Sigmoid colon (tissue), 7 donors: ENCODE measurements at places on chromosomes 1 and 21. TPM values are rescaled to one million over a fixed set of nuclear protein-coding genes. Genes with fewer than 3 reads are reported as not detected.

DNA sequence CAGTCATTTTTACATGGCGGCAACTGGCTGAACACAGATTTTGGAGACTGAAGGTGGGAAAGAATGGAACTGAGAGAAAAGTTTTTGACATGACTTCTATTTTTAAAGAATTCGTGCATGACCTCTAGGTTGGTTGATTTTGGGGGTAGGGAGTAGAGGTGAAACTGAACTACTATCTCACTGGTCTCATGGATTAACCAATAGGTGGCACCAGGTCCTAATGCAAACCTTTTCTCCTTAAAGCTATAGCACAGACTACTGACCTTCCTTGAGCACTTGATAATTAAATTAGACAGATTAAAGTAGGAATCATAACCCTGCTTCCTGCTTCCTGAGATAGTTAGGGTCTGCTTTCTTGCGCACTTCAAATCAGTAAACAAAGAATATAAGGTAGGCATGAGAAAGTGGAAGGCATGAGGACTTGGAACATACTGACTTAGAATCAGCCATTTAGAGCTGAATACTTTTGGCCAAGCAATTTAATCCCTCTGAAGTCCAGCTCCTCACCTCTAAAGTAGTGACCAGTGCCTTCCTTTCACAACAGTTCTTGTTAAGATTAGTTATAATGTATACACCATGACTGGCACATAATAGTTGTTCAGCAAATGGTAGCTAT is 206.0 kb downstream of the CENPF start:
- H3K36me3 ChIP-seq = no peaks in the 10 kb centered on the region
- no peak overlapping the region for H3K4me3 ChIP-seq
- no peak overlapping the region for H3K27ac ChIP-seq
- H3K4me1 ChIP-seq = no peaks in the 10 kb centered on the region

The RPE65 gene
- not detected for total RNA-seq

GRCh38 chr1:147641695-147642592 is 28.4 kb downstream of the ACP6 start:
- DNase-seq = no peak
- no peaks in the 10 kb centered on the region for H3K27me3 ChIP-seq
- H3K4me1 ChIP-seq = peaks cover 14% of the 10 kb centered on the region
- peaks cover 16% of the 10 kb centered on the region for H3K36me3 ChIP-seq
- H3K4me3 ChIP-seq = no peak overlapping the region

DNA sequence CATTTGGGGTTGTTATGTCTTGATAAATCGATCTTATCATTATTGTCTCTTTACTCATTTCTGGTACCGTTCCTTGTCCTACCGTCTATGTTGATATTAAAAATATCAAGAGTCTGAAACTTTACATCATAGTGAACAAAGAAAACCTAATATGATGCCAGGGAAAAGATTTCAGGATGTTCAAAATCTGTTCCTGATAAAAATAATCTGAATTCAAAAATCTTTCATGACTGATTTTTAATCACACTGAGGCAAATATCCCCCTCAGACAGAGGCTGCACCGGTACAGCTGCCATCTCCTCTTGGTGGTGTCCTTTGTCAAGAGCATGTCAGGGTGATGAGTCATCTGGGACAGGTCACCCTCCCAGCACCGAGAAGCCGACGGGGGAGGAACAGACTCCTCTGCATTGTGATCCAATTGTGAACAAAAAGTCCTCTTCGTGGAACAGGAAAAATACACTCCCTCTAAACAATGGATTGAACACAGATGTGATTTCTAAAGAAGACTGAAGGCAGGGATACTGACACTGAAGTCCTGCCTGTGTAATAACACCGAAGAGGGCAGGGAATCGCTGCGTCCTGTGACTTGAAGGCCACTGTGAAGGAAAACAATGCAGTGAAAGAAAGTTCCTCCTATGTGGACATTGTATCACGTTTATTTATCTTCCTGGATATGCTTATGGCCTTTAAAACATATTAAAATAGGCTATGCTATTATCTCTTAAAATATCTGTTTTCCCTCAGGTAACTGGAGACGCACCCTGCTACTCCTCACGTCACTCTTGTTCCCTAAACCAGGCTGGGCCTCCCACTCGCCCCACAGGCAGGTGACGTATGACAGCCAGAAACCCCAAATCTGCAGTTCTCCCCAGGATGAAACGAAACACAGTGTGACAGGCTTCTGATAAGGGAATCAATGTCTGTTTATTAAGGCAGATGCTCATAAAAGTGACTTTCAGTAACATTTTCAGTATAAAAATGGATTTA is 4.3 kb upstream of the SPATC1L start:
- peaks cover 9% of the 10 kb centered on the region for H3K27me3 ChIP-seq
- peaks cover 2% of the 10 kb centered on the region for H3K36me3 ChIP-seq
- no peaks in the 10 kb centered on the region for H3K4me1 ChIP-seq
- H3K4me3 ChIP-seq = no peak overlapping the region
- H3K27ac ChIP-seq = peak overlapping the region; percentile 57

DNA sequence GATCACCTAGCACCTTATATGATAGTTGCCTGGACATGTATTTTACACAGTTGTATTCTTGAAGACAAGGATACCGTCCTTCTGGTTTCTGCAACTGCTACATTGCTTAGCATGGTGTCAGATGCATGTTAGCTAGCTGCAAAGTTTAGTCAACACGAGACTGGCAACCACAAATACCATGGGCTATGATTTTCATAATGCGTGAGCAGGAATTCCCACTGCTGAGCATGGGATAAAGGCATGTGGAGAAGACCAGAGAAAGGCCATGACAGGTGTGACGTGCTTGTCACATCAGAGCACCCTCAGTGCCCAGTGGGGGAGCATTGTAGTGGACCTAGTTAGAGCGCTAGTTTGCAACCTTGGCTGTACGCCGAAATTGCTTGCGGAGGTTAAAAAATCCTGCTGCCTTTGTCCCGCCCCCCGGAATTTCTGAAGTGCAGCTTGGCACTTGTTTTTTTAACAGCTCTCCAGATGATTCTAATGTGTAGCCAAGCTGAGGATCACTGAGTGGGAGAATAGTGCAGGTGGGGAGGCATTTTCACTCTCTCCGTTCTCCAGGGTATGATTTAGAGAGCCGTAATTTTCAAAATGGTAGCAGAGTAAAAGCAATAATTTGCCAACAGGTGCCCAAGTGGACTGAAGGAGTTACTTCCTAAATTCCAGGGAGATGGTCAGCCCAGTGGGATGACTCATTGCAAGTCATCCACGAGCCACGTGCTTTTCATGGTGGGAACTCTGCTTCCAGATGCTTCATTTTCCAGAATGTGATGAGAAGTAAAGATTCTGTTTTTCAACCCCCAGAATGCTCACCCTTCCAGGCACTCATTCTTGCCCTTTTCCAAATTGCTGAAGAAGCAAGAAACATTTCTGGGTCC is 81.0 kb downstream of the CNIH3 start:
- H3K27me3 ChIP-seq = no peaks in the 10 kb centered on the region
- H3K36me3 ChIP-seq = no peaks in the 10 kb centered on the region
- no peak overlapping the region for H3K4me3 ChIP-seq

The KCNJ9 gene
- total RNA-seq = under 0.01 TPM

DNA sequence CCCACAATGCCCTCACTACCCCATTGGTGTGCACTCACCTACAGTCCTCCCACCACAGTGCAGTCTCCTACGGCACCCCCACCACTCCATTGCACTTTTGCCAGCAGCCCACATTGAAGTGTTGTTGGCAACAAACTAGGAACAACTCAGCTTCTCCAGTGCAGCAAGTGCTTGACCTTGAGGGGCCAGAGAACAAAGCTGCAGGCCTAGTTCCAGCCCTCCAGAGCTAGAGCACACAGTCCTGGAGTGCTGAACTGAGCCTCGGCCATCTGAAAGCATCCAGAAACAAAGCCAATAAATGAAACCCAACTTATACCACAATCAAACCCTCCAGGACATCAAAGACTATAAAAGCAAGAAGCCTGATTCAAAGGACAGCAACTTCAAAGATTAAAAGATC is 129.9 kb downstream of the C1orf94 start:
- no peak overlapping the region for H3K27ac ChIP-seq
- no peak overlapping the region for H3K4me3 ChIP-seq
- H3K4me1 ChIP-seq = no peaks in the 10 kb centered on the region
- DNase-seq = no peak

DNA sequence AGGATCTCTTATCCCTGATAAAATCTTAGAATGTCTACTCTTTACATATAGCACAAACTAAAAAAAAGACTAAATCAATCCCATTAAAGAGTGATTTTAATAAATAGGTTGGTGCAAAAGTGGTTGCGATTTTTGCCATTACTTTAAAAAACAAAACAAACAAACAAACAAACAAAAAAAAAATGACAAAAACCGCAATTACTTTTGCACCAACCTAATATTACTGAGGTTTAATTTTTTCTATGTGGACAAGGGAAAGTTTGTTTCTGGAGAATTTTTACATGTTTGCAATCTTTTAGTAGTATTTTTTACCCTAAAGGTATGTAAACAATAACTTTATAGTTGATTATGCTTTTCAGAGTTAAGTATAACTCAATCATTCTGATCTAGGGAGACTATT is 119.7 kb upstream of the ADAMTS5 start:
- DNase-seq = no peak
- no peaks in the 10 kb centered on the region for H3K36me3 ChIP-seq
- H3K4me1 ChIP-seq = peaks cover 16% of the 10 kb centered on the region
- H3K4me3 ChIP-seq = no peak overlapping the region
- H3K27ac ChIP-seq = no peak overlapping the region
- H3K27me3 ChIP-seq = no peaks in the 10 kb centered on the region

GRCh38 chr1:94025383-94026340 is 95.3 kb downstream of the ABCA4 start:
- peaks cover 16% of the 10 kb centered on the region for H3K4me1 ChIP-seq
- no peak overlapping the region for H3K27ac ChIP-seq
- H3K27me3 ChIP-seq = no peaks in the 10 kb centered on the region
- no peak overlapping the region for H3K4me3 ChIP-seq
- DNase-seq = no peak
- no peaks in the 10 kb centered on the region for H3K36me3 ChIP-seq

DNA sequence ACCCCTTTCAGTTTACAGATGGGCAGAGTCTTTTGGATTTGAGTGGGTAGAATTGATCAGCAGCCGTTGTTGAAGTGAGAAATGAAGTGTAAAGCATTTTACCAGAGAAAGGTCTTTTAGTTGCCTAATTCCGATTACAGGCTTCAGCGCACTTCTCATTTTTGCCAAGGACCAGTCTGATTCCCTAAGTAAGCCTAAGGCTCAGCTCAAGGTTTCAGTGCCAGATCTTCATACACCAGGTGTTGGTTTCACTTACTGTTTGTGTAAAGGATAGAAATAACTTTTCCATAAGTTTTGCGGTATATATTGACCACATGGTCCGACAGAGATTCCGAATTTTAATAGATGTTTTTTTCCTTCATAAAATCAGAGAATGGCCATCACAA is 83.9 kb upstream of the BMP8A start:
- H3K4me3 ChIP-seq = no peak overlapping the region
- peaks cover 72% of the 10 kb centered on the region for H3K4me1 ChIP-seq
- no peak for DNase-seq
- peak overlapping the region; percentile 98 for H3K27ac ChIP-seq

The DAB1 gene
- total RNA-seq = 1.1 TPM

DNA sequence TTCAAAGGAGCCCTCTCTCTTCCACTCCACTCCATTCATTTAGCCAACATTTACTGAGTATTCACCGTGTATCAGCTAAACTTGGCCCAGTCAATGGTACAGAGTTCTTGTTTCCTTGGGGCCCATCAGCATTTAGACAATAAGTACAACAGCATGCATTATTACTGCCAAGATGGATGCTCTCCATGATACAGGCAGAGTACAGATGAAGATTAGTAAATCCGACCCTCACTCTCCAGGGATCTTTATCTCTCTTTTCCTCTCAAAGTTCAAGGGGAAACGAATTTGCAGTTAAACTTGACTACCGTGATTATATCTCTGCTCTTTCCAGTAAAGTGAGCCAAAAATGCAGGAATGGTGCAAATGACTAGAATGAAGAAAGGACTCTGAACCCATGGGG is 184.6 kb upstream of the DUSP10 start:
- no peaks in the 10 kb centered on the region for H3K27me3 ChIP-seq
- no peaks in the 10 kb centered on the region for H3K4me1 ChIP-seq
- DNase-seq = no peak
- no peak overlapping the region for H3K4me3 ChIP-seq
- H3K36me3 ChIP-seq = no peaks in the 10 kb centered on the region

DNA sequence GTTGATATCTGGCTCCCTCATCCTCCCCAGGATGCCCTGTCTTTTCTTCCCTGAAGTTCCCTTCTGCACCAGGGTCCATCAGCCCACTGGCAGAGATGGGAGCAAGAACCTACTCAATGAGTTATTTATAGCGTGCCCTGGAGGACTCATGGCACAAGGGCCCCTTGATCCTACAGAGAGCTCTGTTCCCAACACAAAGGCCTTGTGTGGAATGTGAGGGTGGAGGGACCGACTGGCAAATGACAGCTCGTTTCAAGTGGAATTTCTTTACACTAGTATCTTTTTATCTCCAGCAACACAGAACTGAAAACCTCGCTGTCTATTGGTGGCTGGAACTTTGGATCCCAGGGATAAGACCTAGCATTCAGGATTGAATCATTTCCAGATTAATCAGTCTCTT is 22.4 kb downstream of the CHI3L2 start:
- no peaks in the 10 kb centered on the region for H3K4me1 ChIP-seq
- DNase-seq = no peak
- H3K27me3 ChIP-seq = no peaks in the 10 kb centered on the region

GRCh38 chr21:46596201-46596600 is 8.7 kb downstream of the S100B start:
- H3K4me3 ChIP-seq = no peak overlapping the region
- H3K36me3 ChIP-seq = no peaks in the 10 kb centered on the region
- peaks cover 12% of the 10 kb centered on the region for H3K4me1 ChIP-seq
- H3K27ac ChIP-seq = no peak overlapping the region
- no peak for DNase-seq

The FCRLB gene
- 0.82 TPM for total RNA-seq

DNA sequence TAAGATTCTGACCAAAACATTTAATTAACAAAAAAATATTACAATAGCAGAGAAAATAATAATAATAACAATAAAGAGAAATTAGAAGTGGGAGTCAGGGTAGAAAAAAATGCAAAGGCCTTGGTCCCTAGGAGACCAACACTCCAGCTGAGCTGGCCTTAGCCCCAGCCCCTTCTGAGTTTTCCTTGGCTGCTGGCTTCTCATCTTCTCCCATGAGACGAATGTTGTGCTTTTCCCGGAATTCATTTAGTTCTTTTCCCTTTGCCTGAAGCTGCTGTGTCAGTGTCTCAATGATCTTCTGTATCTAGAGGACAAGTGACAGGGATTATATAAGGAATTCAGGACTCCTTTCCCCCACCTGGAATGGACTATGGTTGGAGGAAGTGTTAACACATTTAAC is 2.4 kb downstream of the KLHDC9 start:
- no peak overlapping the region for H3K4me3 ChIP-seq
- peaks cover 27% of the 10 kb centered on the region for H3K36me3 ChIP-seq
- DNase-seq = no peak
- H3K27me3 ChIP-seq = no peaks in the 10 kb centered on the region
- peaks cover 15% of the 10 kb centered on the region for H3K4me1 ChIP-seq

The TNN gene
- 0.33 TPM for total RNA-seq

DNA sequence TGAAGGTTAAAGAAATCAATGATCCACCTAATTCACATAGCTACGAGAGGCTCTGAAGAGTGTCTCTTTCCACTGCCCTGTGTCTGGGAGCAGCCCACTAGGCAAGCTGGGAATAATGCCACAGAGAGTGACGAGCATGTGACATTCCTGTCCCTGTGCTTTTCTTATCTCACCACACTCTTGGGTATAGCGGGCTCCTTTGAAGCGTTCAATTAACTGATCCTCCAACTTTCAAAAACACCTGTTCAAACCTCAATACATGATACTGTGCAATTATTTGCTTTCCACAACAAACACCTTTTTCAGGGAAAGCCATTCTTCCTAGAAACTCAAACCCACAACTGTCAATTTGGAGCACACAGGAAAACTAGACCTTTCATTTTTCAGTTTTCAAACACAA is 43.4 kb downstream of the PLPP3 start:
- H3K4me3 ChIP-seq = no peak overlapping the region
- no peaks in the 10 kb centered on the region for H3K27me3 ChIP-seq
- H3K4me1 ChIP-seq = no peaks in the 10 kb centered on the region

The PADI6 gene
- total RNA-seq = not detected

The VCAM1 gene
- total RNA-seq = 6.7 TPM
